ENCODE measurements at places on chromosomes 2 and 18.

DNA sequence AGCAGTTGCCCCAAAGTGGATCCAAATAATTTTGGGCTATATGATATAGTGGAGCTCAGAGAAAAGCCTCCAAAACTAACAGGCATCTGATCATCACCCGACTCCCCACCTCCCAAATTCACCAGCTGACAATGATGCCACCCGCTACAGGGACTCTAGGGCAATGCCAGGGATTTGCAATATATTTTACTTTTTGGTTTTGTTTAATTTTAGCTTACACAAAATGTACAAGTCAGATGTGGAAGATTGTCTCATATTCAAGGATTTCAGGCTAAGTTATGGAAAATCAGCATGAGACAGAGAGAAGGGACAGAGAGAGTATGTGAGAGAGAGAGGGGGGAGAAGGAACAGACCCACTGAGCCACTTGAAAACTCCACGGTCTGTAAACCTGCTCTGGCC, 187.4 kb downstream of the TMEM247 start:
- DNase-seq: no peak

GRCh38 chr2:167692191-167692590, 555.2 kb downstream of the STK39 start:
- DNase-seq: no peak

DNA sequence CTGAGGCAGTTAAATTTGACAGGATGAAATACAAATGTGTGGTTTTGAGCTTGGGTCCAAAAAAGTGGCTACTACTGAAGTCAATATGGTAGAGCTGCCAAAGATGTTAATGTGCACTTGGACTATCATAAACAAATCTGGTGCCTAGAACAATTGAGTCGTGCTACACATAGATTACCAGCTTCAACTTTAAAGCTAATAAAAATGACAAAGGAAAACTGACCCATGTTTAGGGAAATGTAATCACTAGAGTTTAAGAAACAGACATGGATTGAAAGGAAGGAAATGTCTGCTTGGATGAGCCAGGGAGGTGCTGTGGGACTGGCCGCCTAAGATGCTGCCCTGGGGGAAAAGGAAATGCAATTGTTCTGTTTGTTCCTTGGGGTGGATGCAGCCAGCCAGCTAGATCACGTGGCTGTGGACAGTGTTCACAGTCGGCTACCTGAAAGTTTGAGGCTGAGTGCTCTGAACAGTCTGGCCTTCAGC, 36.6 kb downstream of the CYB5A start:
- no peak for DNase-seq

DNA sequence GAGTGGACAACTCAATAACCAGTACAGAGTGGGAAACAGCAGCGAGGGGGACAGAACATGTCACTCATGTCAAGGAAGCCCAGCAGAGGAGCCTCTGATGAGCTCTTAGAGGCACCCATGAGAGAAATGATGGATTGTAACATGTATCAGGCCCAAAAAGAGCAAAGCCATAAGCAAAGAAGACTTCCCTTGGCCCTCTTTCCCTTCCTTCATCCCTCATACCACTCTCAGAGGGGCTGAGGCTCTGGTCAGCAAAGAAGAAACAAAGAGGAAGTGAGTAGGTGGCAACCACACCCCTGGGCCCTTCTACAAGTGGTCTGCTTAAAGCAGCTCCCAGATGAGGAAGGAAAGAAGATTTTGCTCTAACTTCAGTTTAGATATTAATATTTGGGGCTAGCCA, 112.8 kb downstream of the CDC42EP3 start:
- no peak for DNase-seq

DNA sequence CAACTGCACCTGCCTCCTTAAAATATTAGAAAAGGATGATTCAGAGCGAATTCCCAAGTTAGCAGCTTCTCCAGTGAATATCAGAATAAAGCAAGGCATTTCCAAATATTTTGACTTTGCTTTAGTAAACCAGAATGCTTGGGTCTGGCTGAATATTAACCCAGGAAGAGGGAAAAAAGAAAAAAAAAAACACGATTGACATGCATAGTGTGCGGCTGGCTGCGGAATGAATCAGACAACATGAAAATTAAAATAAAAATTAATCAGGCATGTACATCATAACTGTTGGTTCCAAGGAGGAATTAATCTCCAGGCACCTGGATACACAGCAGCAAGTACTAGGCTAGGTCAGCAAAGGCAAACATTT, 105.8 kb upstream of the NCKAP5 start:
- DNase-seq: no peak

- DNase-seq: no peak
Measured at GRCh38 chr2:201465524-201465971, 14.0 kb downstream of the STRADB start.

DNA sequence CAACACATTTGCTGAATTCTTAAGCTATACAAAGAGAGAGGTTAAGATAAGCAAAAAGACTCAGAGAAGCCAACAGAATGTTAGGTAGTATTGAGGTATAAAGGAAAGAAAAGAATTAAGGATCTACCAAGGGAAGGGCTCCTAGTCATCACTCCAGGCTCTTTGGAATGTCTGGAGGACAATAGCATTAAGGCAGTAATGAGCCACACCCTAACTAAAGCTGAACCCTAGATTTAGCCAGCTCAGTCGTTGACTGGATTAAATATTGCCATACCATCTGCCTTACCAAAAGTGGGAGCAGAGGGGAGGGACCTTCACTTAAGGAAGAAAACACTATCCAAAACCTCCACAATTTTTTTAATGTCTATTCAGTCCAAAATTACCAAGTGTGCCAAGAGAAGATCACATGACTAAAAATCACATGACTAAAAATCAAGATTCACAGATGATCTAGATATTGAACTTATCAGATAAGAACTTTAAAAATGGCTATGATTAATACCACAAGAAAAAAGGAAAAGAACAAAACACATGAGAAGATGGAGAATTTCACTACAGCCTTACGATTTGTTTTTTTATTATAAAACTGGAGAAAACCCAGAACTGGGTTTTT, 59.7 kb downstream of the EXOC6B start:
- DNase-seq: no peak

DNA sequence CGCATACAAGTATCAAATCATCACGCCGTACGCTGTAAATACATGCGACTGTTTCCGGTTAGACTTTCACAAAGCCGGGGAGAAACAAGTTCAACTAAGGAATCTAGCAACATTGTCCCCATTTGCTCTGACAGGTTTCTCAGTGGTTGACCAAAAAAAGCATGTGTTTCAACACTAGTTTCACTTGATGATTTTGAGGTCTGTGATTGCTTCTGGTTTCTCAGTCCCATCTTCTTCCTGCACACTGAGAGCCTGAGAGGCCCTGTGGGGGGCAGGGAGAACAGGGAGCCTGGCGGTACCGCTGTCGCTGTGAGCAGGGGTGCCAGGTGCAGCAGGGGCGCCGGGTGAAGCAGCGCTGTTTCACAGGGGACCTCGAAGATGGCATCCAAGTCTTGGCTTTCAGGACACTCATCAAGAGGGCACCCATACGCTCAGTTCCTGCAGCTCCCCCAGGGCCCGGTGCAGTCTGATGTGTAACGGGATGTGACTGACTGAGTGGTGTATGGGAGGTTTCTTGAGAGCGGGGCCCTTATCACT, 270.9 kb downstream of the TWIST2 start:
- no peak for DNase-seq

DNA sequence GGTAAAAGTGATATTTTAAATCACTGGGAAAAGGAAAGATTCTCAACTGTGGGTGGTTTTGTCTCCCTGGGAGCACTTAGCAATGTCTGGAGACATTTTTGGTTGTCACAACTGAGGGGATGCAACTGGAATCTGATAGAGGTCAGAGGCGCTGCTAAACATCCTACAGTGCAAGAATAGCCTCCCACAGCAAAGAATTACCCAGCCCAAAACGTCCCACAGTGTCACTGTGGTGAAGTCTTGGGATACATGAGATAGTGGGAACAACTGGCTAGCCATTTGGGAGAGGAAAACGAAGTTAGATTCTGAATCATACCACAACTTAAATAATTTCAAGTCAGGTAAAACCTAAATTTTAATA, 36.4 kb upstream of the NT5DC4 start:
- DNase-seq: no peak

DNA sequence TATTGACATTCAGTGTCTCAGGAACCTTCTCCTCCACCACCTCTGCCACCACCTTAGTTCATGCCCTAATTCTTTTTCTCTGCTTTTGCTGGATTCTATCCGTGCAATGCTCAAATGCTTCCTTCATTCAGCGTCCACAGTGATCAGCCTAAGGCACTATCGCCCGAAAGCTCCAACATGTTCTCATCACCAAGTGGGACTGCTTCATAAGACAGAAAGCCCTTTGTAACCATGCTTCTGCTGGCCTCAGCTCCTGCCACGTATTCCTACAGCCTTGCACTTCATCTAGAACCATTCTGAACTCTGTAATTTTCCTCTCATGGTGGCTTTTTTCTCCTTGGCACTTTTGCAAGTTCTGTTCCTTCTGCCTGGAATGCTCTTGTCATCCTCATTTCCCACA, 222.9 kb downstream of the HNMT start:
- DNase-seq: no peak

GRCh38 chr2:51290725-51291124, 258.8 kb upstream of the NRXN1 start:
- no peak for DNase-seq

DNA sequence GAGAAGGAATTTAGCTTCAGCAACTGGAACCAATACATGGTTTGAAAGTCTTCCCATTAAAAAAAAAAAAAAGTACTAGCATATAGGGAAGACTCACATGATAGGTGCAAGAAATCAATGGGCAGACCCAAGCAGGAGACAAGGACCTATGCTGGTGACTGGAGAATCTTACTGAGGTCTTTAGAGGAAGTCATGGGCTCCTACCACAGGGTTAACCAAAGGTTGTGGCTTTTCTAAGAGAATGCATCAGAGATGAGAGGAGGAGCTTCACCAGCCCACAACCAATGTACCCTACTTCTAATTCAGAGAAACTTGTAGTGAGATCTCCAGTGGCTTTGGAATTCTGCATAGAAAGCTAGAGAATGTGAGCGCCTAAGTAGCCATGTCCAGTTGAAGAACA, 207.4 kb downstream of the NCKAP5 start:
- DNase-seq: no peak

- no peak for DNase-seq
Measured at GRCh38 chr18:11369556-11369955, 220.2 kb upstream of the PIEZO2 start.

GRCh38 chr2:106054880-106055655, 139.0 kb downstream of the UXS1 start:
- no peak for DNase-seq

GRCh38 chr2:31989946-31990345, 20.9 kb downstream of the MEMO1 start:
- DNase-seq: no peak

DNA sequence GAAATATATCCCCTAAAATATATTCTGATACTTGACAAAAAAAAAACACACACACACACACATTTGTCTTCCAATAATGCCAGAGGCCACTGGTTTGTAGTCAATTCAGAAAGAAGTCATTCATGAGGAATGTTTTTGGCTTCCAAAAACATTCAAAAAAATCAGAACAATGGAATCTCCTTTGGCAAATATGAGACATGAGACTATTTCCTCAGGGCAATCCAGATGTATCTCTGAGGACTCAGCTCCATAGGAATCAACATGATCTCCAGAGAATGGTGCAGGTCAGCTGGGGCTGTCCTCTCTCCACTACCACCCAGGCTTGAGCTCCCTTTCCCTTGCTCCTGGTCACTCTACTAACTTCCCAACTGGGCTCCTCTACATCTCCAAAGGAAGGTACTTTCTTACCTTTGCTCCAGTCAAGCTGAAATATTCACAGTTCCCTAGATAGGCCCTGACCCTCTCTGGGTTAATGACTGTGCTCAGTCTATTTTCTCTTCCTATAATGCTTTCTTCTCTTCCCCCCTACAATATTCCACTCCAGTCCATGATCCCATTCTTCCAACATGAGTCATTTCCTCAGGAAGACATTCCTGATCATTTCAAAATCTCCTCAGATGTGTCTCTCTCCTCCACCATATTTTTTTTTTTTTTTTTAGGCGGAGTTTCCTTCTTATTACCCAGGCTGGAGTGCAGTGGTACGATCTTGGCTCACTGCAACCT, 145.3 kb downstream of the C1D start:
- no peak for DNase-seq

- DNase-seq: no peak
Measured at GRCh38 chr2:73859721-73860586, 31.2 kb downstream of the STAMBP start.

DNA sequence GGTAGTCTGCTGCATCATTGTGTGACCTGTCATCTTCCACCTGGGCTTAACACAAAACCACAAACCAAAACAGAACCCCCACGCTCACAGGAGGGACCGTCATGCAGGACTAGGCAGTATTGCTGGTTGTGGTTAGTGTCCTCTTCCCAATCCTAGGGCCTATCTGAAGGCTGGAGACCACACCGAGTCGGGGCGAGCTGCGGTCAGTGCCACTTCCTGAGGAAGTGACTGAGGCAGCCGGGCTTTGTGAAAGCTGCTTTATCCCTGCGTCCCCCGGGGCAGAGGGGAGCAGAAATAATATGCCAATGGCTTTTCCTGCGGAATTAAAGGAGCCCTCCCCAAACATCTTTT, 22.9 kb downstream of the ZNF532 start:
- DNase-seq: no peak

- DNase-seq: no peak
Measured at GRCh38 chr18:45026162-45026561, 345.5 kb downstream of the SETBP1 start.

- DNase-seq: no peak
Measured at GRCh38 chr2:160426604-160427003, 67.0 kb downstream of the RBMS1 start.

- DNase-seq: no peak
Measured at GRCh38 chr2:60295636-60295962, 257.9 kb downstream of the BCL11A start.

- DNase-seq: no peak
Measured at GRCh38 chr2:30106543-30106942, 40.3 kb upstream of the YPEL5 start.
